ENCODE measurements at places on chromosomes 7 and 10. TPM values are rescaled to one million over a fixed set of nuclear protein-coding genes. Genes with fewer than 3 reads are reported as not detected.
A peak's percentile ranks its signal among the peaks of the same experiment; 100 is the strongest.

GRCh38 chr7:137956591-137956990 lies 45.3 kb downstream of the CREB3L2 start:
- DNase-seq: no peak

- peak; percentile 75 for DNase-seq
Measured at GRCh38 chr7:149473251-149473650, 12.4 kb upstream of the ZNF777 start.

GRCh38 chr10:129191797-129192196 lies 275.2 kb upstream of the MGMT start:
- peak; percentile 90 for DNase-seq

DNA sequence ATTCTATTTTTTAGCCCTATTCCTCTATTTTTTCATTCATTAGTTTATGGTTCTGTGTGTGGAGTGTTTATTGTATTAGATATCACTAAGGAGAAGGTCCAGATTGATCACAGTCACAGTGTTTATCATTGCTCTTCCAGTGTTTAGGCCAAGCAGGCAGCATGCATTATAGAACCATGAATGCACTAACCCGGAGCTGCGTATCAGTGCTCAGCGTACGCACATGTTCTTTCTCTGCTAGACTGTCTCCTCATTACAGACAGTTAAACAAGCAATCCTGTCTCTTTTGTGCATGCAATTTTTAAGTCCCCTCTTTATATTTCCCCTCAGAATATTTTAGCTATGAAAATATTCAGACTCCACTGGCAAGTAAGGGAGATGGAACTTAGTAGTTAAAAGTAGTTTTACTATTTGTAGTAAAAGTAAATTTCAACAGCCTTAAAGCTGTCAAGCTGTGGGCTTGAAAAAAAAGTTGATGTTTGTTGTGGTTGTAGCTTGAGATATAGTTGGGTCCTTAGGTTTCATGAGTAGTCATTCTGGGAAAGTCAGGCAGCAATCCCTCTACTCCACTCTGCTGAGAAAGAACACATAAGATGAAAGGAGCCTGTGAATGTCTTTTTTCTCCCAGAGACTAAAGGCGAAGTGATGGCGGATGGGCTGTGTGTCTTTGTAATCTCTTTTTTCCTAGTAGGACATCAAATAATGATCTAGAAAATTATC lies 260.4 kb downstream of the CDK14 start:
- DNase-seq: no peak

DNA sequence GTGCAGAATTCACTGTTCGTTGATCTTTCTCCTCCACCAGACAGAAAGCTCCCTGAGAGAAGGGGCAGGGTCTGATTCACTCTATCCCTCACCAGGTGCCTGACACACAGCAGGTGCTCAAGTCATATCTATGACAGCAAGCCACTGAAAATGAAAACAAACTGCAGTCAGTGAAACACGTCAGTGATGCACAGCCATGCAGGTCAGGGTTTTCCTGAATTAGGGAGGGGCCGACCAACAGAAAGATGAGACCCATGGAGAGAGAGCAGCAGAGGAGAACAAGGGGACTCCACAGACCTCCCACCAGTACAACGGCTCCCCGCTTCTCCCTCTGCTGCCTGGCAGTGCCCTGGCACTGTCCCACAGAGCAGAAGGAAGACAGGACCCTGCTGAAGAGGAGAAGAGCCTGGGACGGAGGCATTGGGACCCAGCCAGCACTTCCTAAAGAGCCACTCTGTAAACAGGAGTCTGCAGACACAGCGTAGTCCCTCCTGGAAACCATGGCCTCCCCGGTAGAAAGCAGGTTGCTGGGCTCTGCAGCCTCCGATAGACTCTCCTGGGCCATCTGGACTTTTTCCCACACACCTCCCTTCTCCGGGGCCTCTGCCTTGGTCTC lies 50.3 kb downstream of the FAM53B start:
- no peak for DNase-seq

- no peak for DNase-seq
Measured at GRCh38 chr7:41567731-41568114, 135.2 kb downstream of the INHBA start.

DNA sequence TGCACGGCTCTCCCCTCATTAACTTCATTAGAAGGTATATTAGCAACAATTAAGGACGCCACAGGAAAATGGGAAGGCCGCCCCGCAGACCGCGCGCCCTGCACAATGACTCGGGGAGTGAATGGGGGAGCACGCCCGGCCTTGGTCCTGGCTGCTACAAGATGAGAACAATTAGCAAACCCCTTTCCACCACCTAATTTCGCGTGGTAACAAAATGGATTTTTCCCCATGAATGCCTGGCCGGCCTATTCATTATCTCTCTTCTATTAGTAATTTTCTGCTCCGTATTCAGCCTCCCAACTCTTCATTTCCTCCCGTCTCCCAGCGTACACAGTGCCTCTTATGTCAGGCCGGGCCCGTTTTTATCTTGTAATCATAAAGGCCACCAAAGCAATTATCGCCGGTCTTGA lies 346.9 kb downstream of the DNAJB6 start:
- no peak for DNase-seq

- DNase-seq: peak; percentile 17
Measured at GRCh38 chr10:111999915-112000302, 183.7 kb downstream of the GPAM start.

GRCh38 chr10:15630353-15630752 lies 89.4 kb downstream of the ITGA8 start:
- DNase-seq: no peak

GRCh38 chr7:34396437-34397064 lies 261.5 kb upstream of the NPSR1 start:
- DNase-seq: no peak

DNA sequence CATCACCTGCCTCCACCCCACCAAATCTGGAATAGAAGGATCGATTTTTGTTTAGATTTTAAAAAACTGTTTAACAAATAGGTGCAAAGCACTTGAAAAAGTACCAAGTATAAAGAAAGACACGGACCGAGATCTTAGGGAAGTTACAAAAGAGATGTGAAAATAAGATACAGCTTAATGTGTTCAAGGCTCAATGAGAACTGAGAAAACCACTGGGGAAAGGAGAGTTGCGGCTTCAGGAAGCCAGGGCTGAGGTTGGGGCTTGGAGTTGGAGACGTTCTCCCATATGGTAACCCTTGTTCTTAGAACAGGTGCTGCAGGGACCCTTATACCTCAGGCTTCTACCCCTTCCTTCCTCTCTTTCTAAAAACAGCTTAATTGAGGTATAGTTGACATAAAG lies 140.2 kb downstream of the FANK1 start:
- no peak for DNase-seq

CADPS2 gene
- total RNA-seq: 127 TPM

CFAP46 gene
- under 0.01 TPM for total RNA-seq

PLCE1 gene
- 23.7 TPM for total RNA-seq

NUTM2E gene
- total RNA-seq: not detected

NFE2L3 gene
- 2.5 TPM for total RNA-seq

BRAF gene
- total RNA-seq: 37.3 TPM
